Activated CD8-positive, alpha-beta T cell treated with anti-CD3 and anti-CD28 coated beads for 36 hours (primary cell): ENCODE measurements at places on chromosomes 11 and 22. TPM values are rescaled to one million over a fixed set of nuclear protein-coding genes. Genes with fewer than 3 reads are reported as not detected.

DNA sequence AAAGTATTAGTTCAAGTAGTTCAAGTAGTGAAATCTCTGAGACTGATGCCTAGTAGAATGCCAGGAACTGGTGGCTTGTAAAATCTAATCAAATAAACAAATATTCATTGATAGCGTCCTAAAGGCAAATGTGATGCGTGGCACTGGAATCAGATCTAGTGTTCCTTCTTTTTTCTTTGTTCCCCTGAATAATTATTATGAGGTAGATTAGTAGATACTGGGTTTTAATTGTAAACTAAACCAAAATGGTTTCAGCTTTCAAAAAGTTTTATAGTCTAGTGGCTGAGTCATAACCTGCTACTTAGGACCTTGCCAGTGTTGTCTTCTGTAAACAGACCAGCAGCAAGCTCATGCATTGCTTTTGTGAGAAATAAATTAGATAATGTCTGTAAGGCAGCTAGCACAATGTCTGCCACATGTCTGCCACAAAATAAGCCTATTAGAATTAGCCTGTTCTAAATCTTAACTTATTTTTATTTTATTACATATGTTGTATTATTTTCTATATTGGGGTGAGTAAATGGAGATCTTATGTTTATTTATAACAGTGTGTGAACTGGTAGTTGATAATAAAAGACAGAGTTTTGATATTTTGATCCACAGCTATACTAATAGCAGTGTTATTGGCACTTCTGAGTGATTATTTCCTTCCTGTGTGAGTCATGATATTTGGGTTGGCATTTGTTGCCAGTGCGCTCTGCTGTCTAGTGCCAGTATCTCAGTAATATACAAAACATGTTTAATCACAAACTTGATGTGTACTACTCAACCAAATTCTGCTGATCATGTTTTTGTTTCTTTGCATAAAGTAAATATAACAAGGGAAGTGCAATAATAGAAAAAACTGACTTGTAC lies 135.7 kb downstream of the TMEM135 start:
- no peak for DNase-seq

DNA sequence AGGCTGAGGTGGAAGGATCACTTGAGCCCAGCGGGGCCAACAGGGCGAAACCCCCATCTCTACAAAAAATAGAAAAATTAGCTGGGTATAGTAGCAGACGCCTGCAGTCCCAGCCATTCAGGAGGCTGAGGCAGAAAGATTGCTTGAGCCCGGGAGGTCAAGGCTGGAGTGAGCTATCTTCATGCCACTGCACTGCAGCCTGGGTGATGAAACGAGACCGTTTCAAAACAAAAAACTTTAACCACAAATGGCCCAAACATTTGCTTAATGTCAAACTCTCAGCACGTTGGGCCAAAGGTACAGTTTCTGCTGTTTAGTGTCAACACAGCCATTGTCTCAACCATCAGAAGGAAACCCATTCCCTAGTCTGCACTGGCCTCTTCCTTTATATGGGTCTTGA lies 69.2 kb upstream of the TTC12 start:
- DNase-seq: no peak

Gene MYO7A
- total RNA-seq: 0.09 TPM

- no peak for DNase-seq
Measured at GRCh38 chr11:134658481-134659225, 246.6 kb upstream of the B3GAT1 start.

DNA sequence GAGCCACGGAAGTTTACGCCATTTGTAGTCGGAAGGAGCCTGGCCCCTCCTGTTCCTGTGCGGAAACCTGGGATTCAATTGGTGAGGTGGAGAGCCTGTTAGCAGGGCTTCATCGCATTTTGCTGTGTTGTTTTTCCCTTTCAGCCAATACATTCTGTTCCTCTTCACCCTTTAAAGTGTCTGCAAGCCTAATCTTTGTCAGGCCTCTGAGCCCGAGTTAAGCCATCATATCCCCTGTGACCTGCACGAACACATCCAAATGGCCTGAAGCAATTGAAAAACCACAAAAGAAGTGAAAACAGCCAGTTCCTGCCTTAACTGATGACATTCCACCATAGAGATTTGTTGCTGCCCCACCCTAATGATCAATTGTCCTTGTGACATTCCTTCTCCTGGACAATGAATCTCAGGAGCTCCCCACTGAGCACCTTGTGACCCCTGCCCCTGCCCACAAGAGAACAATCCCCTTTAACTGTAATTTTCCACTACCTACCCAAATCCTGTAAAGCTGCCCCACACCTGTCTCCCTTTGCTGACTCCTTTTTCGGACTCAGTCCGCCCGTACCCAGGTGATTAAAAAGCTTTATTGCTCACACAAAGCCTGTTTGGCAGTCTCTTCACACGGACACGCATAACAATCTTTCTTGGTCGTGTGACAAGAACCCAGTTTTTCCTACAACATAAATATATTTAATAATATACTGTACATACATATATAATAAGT lies 37.1 kb upstream of the MMP12 start:
- DNase-seq: no peak

GRCh38 chr11:110475671-110476070 lies 45.9 kb downstream of the FDX1 start:
- no peak for DNase-seq

Gene MYBPC3
- total RNA-seq: not detected

- DNase-seq: no peak
Measured at GRCh38 chr22:46031965-46032851, 55.2 kb upstream of the WNT7B start.

GRCh38 chr11:110069158-110069737 lies 23.9 kb upstream of the ZC3H12C start:
- DNase-seq: no peak

DNA sequence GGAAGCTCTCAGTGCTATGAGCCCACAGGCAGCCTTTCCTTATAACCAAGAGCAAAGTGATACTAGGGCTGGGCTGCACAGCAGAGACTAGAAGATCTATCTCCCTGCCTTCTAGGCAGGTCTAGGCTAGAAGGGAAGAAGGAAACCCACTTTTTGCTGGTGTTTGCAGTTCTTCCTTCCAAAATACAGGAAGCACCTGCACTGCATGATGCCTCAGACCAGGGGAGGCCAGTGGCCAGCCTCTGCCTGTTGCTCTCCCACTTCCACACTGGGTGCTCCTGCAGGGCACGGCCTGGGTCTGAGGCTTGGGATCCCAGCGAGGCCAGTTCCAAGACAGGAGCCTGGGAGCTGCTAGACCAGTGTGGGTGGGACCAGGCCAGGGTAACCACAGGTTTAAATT lies 6.0 kb upstream of the UCP3 start:
- no peak for DNase-seq

Gene CDCA5
- total RNA-seq: 112 TPM

- DNase-seq: peak; percentile 18
Measured at GRCh38 chr11:28107191-28107749, 686 bp downstream of the KIF18A start.

Gene GGTLC2
- total RNA-seq: not detected

DNA sequence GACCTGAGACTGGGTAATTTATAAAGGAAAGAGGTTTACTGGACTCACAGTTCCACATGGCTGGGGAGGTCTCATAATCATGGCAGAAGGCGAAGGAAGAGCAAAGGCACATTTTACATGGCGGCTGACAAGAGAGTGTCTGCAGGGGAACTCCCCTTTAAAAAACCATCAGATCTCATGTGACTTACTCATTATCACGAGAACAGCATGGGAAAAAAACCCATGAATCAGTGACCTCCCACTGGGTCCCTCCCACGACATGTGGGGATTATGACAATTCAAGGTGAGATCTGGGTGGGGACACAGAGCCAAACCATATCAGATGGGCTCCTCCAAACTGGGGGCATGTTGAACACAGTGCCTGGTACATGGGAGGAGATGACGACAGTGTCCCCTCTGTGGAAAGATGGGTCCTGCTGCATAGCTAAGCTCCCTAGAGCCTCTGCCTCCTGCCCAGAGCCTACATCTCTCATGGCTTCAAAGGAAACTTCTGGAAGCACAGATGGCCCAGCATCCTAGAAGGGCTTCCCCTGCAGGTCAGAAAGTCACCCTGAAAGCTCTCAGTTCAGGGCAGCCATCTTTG lies 46.1 kb downstream of the MYEOV start:
- DNase-seq: peak; percentile 20

Gene OR5P2
- total RNA-seq: not detected

Gene GAL
- 3.8 TPM for total RNA-seq

Gene TRIM51
- total RNA-seq: not detected

- DNase-seq: no peak
Measured at GRCh38 chr22:29450222-29450621, 11.8 kb downstream of the RFPL1 start.

- peak; percentile 17 for DNase-seq
Measured at GRCh38 chr11:64360448-64360921, 1.5 kb downstream of the RPS6KA4 start.

GRCh38 chr11:126122863-126123262 lies 60.2 kb upstream of the CDON start:
- no peak for DNase-seq

DNA sequence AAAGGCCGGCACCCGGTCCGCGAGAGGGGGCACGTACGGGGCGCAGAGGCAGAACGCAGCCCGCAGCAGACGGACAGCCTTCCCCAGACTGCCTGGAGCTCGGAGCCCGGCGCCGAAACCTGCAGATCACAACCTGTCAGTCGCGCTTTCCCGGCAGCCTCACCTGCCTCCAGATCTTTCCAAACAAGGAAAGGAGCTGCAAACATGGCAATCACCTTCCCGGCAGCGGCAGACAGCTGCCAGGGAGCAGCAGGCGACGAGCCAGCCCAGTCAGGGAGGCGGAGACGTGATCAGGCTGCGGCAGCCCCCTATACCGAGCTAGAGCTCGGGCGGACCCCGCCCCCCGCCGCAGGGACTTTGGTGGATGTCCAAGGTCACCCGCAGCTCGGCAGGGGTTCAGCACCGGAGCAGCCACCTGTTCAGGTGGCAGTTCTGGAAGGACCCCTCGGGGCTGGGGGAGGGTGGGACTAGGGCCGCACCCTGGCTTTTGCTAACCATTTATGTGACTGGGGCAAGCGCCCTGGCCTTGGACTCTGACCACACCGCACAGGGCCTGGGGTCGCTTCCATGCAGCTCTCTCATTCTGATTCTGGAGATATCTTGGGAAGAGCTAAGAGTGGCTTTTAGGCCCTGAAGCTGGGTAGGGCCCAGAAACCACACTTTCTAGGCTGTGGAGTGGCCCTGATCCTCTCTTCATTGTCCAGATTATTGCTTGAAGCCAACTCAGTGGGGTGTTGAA lies 143.8 kb downstream of the NECTIN1 start:
- DNase-seq: no peak

Gene MEI1
- total RNA-seq: 28.4 TPM
